Esophagus squamous epithelium (tissue), 5 donors: ENCODE measurements at places on chromosomes 13 and 19.

DNA sequence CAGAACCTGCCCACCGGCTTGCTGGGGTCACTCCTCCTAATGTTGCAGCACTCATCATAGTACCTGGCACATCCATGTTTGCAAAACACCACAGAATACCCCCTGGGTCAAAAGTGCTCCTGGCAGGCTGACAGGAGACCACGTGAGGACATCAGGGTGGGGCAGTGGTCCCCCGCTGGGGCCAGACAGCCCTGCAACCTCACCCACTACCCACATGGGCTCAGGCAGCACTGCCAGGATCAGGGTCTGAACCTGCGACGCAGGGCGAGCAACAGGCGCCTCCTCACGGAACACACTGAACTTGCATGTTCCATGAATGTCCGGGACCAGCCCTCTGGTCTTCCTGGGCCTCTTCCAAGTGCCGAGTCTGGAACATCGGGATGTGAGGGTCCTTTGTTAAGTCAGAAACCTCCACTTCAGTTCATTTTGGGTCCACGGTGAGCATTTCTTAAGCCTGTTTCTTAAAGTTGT is 1.4 kb upstream of the SLC7A9 start:
- no peak for DNase-seq

DNA sequence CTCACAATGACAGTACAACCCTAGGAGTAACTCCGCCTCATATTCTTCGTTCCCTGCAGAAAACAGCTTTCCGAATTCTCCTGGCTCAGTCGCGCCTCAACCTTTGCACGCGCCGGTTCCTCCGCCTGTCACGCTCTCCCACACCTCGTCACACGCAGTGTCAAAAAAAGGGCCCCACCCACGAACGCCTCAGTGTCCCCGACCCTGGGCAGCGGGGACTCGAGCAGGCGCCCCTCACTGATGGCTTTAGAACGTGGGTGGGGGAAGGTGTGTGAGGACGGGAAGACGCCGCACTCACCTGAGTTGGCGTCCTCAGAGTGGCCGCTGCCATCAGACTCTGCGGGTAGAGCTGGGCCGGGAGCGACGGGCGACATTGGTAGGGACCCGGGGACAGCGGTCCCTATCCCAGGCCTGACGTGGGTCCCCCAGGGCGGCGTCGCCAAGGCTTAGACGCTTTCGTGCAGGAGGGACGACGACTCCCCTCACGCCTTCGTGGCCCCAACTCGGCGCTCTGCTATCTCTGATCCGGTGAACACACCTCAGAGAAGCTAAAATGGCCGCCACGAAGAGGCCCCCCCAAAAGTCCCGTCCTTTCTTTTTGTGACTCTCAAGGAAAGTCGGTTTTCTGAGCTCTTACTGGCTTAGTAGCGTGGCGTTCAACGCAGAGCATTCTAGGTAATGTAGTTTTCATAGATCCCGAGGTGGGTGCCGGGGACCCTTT is at the start of gene ZNF154:
Gene ZNF154, minus strand, starts transcription at position 564 of the 721 bp plus-strand sequence. Its CDS starts 233 bp downstream, at position 331.
- no peak for DNase-seq

- DNase-seq, result no peak
These were observed 1.3 kb downstream of the ALG5 start for GRCh38 chr13:36997716-36998427.

GRCh38 chr13:62185631-62186255 is 770.1 kb upstream of the PCDH20 start:
- DNase-seq, result no peak

DNA sequence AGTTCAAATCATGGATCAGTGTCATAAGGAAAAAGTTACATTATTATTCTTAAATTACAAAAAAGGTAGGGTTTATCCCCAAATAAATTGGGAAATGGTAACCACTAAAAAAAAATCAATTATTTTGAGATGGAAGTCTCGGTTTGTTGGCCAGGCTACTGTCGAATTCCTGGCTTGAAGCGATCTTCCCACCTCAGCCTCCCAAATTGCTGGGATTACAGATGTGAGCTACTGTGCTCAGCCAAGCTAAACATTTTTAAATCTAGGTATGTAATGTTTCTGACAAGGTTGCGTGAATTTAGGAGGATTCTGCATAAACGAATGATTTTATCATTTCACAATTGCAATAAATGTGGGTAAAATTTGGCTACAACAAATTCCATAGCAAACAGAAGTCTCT is 2.0 kb downstream of the NAA16 start:
- no peak for DNase-seq

GRCh38 chr13:43057653-43058317 is 34.4 kb downstream of the DNAJC15 start:
- DNase-seq, result no peak

DNA sequence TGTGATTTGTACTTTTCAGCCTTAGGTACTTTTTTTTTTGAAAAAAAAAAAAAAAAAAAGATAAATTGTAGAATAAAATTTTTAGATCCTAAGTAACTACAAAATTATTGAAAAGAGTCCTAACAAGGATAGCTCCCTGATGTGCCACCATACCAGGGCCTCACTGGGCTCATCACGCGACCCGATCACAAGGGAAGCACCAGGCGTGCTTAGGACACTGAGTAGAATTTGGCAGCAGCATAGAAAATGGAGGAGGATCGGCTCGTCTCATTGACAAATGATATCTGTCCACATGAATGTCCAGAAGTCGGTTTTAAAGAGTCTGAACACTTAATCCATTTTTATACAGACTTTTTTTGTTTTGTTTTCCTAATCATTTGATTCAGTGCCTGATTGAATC is 179.0 kb downstream of the STK24 start:
- DNase-seq, result no peak

GRCh38 chr13:75763512-75763911 is 127.4 kb downstream of the LMO7 start:
- no peak for DNase-seq

GRCh38 chr13:99176309-99177276 is 24.1 kb upstream of the UBAC2 start:
- DNase-seq, result no peak

- DNase-seq, result no peak
These were observed 26.5 kb downstream of the ANKRD10 start for GRCh38 chr13:110888390-110888789.

- no peak for DNase-seq
These were observed 952.0 kb downstream of the SLITRK5 start for GRCh38 chr13:88623150-88623549.

- DNase-seq, result no peak
These were observed 420 bp downstream of the ECH1 start for GRCh38 chr19:38831142-38831605.

DNA sequence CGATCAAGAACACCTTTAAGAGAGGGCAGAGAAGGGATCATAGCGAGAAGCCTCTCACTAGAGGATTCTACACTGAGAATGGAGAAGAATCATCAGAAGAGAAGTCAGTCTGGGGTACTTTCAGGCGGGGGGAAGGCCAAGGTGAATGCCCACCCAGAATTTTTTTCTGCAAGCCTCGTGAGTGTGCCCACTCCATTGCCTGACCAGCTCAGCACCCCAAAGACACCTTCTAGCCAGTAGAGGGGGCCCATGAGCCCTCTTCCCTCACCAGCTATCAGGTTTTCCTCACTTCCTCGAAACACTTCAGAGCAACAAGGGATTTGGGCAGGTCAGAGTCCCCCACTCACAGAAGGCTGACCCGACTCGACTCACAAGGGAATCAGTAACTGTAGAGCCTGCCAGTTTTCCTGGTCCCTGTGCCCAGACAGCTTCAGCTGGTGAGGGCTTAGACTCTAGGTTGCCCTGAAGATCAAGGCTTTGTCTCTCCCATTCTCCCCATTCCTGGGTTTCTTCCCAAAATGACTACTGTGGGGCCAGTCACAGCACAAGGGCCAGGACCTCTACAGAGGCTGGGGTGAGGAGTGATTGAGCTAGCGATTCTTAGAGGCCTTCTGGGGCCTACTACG is 18.4 kb downstream of the NLRP13 start:
- no peak for DNase-seq

- no peak for DNase-seq
These were observed 143.8 kb upstream of the GJB6 start for GRCh38 chr13:20375871-20376270.

DNA sequence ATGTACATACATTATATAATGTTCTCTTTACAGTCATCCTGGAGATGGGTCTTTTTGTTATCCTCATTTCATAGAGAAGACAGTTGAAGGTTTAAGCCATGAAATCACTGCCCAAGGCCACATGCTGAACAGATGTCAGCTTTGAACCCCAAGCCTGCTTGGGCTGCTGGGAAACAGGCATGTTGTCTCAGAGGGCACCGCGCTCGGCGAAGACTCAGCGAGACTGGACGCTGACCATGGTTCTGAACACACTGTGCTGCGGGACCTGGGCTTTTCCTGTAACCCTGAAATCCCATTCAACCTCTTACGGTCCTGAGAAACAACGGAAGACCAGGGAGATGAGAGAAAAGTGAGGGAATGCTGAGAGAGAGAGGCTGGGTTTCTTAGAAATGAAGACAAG is 27.3 kb downstream of the LRFN3 start:
- no peak for DNase-seq

- no peak for DNase-seq
These were observed 16.0 kb downstream of the DZIP1 start for GRCh38 chr13:95628488-95628887.

- DNase-seq, result no peak
These were observed 27.5 kb upstream of the SIGLEC11 start for GRCh38 chr19:49988433-49988832.

GRCh38 chr13:26266311-26266710 is 12.4 kb downstream of the CDK8 start:
- DNase-seq, result no peak

- DNase-seq, result no peak
These were observed 99.7 kb downstream of the STARD13 start for GRCh38 chr13:33185853-33186252.

GRCh38 chr19:30640252-30640965 is 268.2 kb downstream of the ZNF536 start:
- DNase-seq, result no peak

DNA sequence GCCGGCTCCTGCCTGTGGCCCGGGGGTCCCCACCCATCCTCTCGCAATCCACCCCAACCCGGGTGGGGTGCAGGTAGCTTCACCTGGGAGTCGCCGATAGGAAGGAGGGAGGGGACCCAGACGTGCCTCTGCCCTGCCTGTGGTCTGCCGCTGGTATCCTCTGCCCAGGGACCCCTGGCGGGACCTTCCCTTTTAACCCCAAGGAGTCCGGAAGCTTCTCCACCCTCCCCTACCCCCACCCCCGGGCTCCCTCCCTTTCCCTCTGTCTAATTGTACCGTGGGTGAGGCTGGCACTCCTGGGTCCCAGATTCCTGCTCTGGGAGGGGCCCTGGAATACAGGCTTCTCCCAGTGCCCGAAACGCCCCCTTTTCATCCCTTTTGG is at the start of gene KLK10:
Gene KLK10, minus strand, starts transcription at position 166 of the 382 bp plus-strand sequence. CDS start 579 bp downstream, outside the sequence.
- DNase-seq, result no peak

DNA sequence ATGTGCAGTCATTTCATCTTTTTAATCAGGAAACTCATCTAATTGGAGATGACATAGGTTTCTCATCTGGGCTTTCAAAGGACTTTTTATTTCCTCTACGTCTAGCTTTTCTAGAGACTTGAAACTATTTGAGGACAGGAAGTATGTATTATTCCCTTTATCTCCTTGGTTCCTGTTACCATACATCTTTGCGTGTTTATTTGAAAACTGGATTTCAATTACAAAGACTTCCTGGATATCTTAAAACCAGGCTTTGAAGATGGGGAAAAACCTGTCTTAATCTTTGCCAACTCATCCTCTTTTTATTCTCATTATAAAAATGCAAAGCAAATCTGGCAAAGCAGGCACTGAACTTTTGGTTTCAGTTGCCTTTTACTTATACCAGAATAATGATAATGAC is 130.5 kb downstream of the LMO7 start:
- DNase-seq, result no peak

DNA sequence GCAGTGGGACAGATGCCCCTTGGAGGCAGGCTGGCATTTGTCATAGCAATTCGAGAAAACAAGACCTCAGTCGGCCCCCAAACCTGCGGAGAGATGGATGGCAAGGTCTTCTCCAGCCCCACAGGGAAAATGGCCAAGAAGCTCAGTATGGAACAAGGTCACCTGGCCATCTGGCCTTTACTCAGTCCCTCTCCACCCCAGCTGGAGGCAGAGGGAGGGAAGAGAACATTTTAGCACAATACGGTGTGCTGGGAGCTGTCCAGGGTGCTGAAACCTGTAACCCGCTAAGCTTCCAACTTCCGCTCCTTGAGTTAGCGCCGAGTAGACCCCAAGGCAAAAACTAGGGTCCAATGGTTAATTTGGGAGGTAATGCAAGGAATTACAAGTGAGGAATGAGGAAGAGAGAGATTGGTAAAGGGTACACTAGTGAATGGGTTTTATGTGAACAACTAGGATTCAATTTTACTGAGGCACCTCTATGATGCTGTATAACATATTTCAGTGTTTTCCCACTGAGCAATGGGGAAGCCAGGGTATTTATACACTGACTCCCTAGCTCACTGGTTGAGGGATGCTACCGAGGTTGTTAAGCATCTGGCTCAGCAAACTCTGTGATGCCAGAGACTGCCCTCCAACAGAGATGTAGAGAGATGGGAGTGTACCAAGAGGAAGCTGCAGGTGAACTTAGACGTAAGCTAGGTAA is 64.3 kb downstream of the CACNA1A start:
- DNase-seq, result no peak

GRCh38 chr19:54030895-54031586 is 32.7 kb downstream of the VSTM1 start:
- DNase-seq, result no peak
